LHCN-M2 (cell line): ENCODE measurements at places on chromosomes 2 and 18. TPM values are rescaled to one million over a fixed set of nuclear protein-coding genes. Genes with fewer than 3 reads are reported as not detected.

The BCL11A gene
- total RNA-seq = 0.11 and 0.13 TPM in 2 replicates

DNA sequence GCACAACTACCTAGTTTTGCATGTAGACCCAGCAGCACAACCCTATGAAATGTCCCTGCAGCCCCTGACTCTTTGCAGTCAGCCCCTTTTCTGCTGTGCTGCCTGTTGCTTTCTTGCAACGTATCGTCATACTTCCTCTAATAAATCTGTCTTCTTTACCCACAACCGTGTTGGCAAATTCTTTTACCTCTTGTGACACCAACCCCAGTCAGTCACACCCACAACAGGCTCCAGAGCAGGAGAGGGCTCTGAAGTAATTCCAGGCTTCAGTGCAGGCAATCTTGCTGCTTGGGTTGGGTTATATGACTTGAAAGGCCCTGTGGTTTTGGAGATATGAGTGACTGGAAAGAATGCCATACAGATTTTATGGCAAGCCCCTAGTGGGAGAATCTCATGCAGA, 79.1 kb upstream of the KCNH7 start:
- no peak for DNase-seq

- no peak for DNase-seq
These were observed 593.1 kb downstream of the RNF144A start for GRCh38 chr2:7510353-7510752.

DNA sequence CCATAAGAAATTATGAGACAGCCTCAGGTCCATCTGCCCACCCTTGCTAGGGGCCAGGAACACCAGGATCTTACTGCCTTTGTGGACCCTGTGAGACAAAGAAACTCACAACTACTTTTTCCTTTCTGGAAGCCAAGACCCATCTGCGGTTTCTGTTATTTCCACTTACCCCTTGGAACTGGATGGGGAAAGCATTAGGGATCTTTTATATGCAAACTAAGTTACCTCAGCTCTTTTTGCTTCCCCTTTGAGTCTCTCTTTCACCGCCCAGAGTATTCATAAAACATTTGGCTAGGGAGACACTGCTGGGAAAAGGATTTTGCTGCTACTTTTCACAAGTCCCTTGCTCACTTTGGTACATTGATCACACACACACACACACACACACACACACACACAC, 95.7 kb downstream of the ZNF385B start:
- DNase-seq = no peak
